ENCODE measurements at places on chromosomes 7 and 10.

DNA sequence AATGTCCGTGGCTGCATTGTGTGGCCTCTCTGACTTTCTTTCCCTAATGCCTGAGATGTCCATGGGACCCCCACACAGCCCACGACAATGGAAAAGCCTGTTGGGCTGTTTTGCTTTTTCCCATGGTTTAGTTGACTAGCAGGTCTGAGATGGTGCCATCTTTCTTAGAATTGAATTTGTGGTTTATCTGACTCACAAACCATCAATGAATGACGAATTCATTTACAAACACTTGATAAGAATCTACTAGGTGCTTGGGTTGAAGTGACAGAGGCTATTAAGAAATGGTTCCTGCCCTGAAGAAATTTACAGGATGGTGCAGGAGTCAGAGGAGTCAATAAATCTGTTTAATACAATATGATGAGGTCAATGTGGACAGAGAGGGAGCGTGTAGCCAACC is 75.4 kb downstream of the OTUD1 start:
- no peak for DNase-seq

DNA sequence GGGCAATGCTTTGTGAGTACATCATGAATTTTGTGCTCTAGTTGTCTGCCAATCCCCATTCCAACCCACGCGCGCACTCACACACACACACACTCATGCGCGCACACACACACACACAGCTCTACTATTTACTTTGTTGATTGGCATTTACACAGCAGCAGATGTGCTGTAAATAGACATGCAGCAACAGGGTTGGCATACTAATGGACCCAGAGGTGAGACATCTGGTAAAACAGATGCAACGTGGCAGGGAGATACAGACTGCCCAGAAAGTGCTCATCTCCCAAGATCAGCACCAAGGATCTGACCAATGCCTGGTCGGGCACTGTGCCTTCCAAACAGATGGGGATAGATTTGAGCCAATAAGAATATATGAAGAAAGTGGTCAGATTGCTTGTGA is 873.0 kb downstream of the SORCS3 start:
- no peak for DNase-seq

DNA sequence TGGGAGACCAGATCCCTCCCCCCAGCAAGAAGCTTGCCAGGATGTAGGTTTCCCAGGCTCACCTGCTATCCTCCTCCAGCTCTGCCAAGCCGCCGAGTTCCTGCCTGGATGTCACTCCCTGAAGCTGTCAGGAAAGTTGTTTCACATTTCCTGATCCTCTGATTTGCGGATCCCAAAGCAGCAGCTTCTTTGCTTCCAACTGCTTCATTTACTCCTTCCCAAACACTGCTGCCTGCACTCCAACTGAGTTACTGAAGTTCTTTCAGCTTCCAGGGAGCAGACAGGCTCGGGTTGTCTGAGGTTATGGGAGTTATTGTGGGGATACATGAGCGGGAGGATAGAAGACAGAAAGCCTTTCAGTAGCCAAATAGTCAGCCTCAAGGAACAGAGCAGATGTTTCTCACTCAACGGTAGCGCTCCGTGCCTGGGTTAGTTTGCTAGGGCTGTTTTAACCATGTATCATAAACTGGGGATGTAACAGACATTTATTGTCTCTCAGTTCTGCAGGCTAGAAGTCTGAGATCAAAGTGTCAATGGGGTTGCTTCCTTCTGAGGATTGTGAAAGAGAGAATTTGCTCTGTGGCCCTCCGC is 516.0 kb downstream of the REEP3 start:
- DNase-seq, result no peak

GRCh38 chr10:108523016-108523800 is 1358.7 kb upstream of the SORCS1 start:
- DNase-seq, result no peak

DNA sequence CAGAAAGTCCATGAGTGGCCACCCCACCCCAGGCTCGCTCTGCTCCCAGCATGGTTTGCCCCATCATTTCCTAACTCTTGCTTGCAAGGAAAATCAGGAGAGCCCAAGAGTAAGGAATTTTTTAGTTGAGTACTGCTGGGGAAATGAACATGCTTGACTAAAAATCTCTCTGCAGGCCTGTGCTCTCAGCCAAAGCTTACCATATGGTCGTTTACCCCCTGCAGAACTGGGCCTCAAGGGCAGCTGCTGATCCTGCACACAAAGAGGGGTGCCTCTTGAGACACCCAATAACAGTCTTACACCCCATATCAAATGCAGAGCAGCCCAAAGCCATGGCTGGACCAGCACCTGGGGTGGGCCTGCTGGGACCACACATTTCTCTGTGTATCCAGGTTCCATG is 183.2 kb downstream of the CXCL12 start:
- DNase-seq, result no peak

GRCh38 chr10:33238643-33239042 is 95.8 kb downstream of the NRP1 start:
- DNase-seq, result no peak

GRCh38 chr7:27866256-27866655 is 126.3 kb downstream of the TAX1BP1 start:
- DNase-seq, result no peak

DNA sequence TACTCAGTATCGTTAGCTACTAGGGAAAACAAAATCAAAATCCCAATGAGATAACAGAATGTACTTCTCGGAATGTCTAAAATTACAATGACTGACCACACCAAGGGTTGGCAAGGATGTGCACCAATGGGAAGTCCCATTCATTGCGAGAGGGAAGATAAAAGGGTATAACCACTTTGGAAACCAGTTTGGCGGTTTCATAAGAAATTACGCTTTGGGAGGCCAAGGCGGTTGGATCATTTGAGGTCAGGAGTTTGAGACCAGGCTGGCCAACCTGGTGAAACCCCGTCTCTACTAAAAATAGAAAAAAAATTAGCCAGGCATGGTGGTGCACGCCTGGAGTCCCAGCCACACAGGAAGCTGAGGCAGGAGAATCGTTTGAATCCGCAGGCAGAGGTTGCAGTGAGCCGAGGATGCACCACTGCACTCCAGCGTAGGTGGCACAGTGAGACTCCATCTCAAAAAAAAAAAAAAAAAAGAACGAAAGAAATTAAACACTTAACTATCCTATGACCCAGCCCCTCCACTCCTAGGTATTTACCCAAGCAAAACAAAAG is 7.6 kb downstream of the HACD1 start:
- no peak for DNase-seq

GRCh38 chr7:2923886-2924574 is 79.9 kb upstream of the GNA12 start:
- DNase-seq, result no peak
